ENCODE measurements at places on chromosomes 6 and 20.
A peak's percentile ranks its signal among the peaks of the same experiment; 100 is the strongest.

GRCh38 chr6:161575523-161576254 lies 301.8 kb upstream of the AGPAT4 start:
- DNase-seq = peak; percentile 64

DNA sequence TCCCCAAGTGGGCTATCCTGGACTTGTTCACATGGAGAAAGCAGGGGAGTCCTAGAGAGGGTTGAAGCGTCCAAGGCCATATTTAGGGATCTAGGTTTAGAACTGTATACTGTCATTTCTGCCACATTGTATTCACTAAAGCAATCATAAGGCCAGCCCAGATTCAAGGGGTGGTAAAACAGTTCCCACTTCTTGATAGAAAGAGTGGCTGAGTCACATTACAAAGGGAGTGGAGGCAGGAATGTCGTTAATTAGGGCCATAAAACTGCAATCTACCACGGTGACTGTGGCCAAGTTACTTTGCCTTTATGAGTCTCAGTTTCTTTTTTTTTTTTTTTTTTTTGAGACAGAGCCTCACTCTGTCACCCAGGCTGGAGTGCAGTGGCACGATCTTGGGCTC lies 7.4 kb upstream of the UBR2 start:
- no peak for DNase-seq

DNA sequence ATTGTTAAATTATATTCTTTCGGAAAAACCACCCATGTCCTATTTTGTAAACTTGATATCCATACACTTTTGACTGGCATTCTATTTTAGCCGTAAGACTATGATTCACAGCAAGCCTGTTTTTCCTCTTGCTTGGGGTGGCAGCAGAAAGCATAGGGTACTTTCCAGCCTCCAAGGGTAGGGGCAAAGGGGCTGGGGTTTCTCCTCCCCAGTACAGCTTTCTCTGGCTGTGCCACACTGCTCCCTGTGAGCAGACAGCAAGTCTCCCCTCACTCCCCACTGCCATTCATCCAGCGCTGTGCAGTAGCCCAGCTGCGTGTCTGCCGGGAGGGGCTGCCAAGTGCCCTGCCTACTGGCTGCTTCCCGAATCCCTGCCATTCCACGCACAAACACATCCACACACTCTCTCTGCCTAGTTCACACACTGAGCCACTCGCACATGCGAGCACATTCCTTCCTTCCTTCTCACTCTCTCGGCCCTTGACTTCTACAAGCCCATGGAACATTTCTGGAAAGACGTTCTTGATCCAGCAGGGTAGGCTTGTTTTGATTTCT lies 2.1 kb upstream of the ESR1 start:
- no peak for DNase-seq

GRCh38 chr6:141653590-141653989 lies 479.1 kb upstream of the GJE1 start:
- DNase-seq = no peak

- no peak for DNase-seq
Observed at GRCh38 chr6:110408901-110409300, 6.5 kb downstream of the DDO start.

DNA sequence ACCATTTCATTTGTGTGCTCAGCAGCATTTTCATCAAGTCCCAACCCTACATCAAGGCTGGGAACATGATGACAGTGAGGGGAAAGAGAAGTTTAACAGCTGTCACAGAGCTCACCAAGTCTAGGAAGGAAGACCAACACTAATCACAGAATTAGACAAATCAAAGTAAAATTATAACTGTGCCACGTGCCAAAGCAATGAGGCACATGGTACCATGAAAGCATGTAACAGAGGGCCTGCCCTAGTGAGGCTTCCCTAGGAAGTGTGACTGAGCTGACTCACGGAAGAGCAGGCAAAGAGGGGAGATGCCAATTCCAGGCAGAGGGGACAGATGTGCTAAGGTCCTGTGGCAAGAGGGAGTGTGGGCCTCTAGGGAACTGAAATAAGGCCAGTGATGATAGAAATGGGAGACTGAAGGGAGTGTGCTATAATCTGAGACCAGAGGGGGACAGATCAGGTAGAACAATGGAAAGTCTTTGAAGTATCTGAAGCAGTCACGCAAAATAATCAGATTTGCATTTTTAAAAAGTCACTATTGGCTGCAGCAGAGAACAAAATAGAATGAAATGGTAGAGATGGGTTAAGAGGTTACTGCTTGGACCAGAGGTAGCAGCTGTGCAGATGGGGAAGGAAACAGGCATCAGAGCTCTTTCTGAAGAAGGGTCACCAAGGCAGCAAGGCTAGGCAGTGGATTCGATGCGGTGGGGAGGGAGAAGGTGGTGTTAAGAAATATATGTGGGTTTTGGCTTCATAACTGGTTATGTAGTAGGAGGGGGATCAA lies 86.8 kb downstream of the GPR6 start:
- no peak for DNase-seq

Measured in brain (organoid and tissue), 16 donors.